RPMI7951 (cell line): ENCODE measurements at places on chromosomes 1 and 21. TPM values are rescaled to one million over a fixed set of nuclear protein-coding genes. Genes with fewer than 3 reads are reported as not detected.
A peak's percentile ranks its signal among the peaks of the same experiment; 100 is the strongest.

LCA5L gene
- total RNA-seq: 0.20 and 0.96 TPM in 2 replicates

DNA sequence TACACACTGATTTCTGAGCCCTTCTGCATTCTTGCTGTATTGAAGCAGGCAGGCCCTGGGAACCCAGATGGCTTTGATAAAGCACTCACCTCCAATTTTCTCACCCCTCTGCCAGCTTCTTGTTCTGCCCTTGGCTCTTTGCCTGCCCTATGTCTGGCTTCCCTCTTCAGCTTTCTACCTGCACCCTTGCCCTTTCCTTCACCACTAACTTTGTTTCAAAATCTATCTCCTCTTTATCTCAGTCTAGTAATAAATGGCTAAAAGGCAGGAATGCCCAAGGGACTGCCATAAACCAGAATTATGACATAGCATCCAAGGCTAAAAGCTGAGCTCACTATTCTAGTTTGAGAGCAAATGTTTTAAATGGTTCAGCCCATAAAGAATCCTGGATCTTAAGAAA is 178.7 kb downstream of the TNR start:
- DNase-seq: no peak

DNA sequence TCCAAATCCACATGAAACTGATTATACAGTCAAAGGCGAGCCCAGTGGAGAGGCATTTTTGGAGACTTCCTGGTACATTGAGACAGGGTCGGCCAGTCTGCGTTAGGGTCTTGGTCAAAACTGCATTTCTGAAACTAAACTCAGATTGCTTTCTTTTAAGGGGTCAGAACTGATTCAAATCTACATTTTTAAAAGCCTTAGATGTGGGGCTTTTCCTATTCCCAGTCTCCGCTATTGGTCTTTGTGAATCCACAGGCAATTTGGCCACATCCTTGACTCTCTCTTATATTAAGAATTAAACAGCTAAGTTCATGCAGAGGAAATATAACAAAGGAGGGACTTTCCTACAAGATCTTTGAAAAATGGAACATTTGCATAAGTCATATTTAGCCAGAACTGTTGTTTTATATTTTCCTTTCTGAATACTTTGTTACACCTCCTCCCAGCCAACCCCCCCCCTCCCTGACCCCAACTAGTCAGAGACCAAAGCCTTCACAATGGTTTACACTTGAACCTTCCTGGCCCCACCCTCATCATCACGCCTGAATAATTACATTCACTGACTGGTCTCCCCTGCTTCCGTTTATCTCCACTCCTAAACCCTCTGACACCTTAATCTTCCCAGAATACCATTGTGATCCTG is 30.9 kb downstream of the SELL start:
- no peak for DNase-seq

GRCh38 chr1:42928859-42929258 is 29.8 kb downstream of the SLC2A1 start:
- no peak for DNase-seq

ALX3 gene
- not detected in 2 replicates for total RNA-seq

LRRC8D gene
- 14.6 and 18.0 TPM in 2 replicates for total RNA-seq

GRCh38 chr1:8858112-8858668 is 20.3 kb downstream of the ENO1 start:
- DNase-seq: peak; percentile 95

- DNase-seq: no peak
These were observed 22.6 kb upstream of the PPP1R15B start for GRCh38 chr1:204434116-204434755.

RIMKLA gene
- 0.12 and 0.88 TPM in 2 replicates for total RNA-seq

ADAMTS4 gene
- 5.2 and 8.3 TPM in 2 replicates for total RNA-seq

IFNAR2 gene
- total RNA-seq: 2.4 and 4.9 TPM in 2 replicates

DNA sequence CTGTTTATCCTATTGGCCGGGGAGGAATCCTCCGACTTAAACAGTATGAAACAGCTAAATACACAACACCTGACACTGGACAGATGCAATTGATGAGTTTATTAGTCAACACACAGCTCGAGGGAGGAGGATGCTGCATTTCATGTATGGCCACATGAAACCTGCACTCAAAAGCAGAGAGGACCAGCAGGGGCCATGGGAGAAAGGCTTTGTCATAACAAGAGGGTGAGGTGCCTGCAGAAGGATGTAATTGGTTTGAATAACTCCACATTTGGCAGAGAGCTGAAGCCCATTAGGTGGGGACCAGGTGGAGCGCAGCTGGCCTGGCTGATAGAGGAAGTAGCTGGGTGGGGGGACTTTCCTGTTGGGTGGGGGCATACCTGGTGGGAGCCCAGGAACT is 599.1 kb downstream of the PTPRU start:
- DNase-seq: no peak

GRCh38 chr1:23854568-23854967 is 13.5 kb downstream of the FUCA1 start:
- DNase-seq: peak; percentile 33

LMX1A gene
- not detected in 2 replicates for total RNA-seq

TMEM269 gene
- total RNA-seq: not detected in 2 replicates

GRCh38 chr1:173489149-173489600 is 12.0 kb downstream of the PRDX6 start:
- no peak for DNase-seq
